CD4-positive, alpha-beta T cell (primary cell): ENCODE measurements at places on chromosomes 16 and 17.

GRCh38 chr16:87542531-87543102 lies 49.8 kb upstream of the ZCCHC14 start:
- DNase-seq, result no peak

DNA sequence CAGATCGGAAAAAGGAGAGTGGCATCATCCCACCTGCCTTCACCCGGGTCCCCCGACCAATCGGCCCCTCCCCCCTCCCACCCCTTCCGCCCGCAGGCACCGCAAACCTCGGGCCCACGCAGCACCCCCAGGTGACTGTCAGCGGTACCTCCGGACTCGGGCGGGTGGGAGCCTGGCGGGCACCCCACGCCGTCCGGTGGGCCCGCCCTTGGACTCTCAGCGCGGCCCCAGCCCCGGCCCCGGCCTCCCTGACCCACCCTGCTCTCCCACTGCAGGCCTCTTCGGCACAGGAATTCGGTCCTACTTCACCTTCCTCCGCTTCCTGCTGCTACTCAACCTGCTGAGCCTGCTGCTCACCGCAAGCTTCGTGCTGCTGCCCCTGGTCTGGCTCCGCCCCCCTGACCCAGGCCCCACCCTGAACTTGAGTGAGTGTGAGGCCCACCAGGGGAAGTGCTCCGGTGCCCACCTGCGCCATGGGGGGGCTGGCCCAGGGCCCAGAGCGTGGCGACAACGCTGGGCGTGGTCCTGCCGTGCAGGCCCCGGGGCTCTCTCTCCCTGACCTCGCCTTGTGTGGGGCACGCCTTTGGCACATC lies 1.6 kb downstream of the TMC8 start:
- DNase-seq, result peak; percentile 76

- DNase-seq, result no peak
These were observed 18.2 kb downstream of the ASPSCR1 start for GRCh38 chr17:81995463-81996231.

DNA sequence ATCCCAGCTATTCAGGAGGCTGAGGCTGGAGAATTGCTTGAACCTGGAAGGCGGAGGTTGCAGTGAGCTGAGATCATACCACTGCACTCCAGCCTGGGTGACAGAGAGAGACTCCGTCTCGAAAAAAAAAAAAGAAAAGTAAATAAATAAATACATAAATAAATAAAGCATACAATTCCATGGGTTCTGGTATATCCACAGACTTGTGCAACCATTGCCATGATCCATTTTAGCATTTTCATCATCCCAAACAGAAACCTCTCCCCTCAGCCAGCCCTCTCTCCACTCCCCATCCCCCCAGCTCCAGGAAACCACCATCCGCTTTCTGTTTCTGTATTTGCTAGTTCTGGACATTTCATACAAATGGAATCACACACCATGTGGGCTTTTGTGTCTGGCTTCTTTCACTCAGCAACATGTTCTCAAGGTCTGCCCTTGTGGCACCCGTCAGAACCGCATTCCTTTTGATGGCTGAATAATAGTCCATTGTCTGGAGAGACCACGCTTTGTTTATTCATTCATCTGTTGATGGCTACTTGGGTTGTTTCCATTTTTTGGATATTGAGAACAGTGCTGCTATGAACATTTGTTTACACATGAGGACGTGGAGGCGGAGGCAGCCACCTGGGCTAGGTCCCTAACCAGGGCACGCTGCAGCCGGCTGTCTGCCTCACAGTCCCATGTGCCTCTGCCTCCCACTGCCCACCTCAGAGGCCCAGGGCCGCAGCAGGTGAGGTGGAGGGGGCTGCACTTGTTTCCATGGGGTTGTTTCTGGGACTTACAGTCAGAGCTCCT lies 76.2 kb downstream of the NT5M start:
- DNase-seq, result no peak

DNA sequence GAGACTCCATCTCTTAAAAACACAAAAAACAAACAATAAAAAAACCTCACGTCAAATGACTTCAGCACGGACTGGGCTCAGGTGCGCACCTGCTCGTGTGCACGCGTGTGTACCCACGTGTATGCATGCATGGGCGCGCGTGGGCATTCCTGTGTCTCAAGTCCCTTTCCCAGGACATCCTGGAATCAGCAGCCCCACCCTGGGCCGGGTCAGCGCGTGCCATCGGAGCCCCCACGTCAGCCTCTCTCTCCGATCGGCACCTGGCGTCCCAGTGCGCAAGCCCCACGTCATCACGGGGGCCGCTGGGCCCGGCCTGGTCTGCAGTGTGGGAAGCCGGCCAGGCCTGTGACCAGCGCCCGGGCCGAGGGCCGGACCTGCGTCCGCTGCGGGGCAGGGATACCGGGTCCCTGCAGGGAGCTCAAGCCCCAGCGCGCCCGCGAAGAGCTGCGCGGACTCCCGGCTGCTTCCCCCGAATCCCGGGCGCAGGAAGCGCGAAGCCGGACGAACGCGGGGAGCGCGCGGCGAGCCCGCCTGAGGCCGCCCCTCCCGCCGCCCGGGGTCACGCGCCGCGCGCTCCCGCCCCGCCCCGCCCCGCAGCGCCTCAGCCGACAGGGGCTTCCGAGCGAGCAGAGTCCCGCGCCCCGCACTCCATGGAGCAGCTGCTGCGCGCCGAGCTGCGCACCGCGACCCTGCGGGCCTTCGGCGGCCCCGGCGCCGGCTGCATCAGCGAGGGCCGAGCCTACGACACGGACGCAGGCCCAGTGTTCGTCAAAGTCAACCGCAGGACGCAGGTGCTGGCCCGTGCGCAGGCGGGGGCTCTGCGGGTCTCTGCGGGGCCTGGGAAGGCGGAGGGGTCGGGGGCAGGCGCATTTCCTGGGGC lies at the start of gene FN3K:
TSS of gene FN3K (plus strand) at position 629 of the 880 bp plus-strand sequence. CDS start at position 651, 22 bp downstream.
- peak; percentile 57 for DNase-seq

DNA sequence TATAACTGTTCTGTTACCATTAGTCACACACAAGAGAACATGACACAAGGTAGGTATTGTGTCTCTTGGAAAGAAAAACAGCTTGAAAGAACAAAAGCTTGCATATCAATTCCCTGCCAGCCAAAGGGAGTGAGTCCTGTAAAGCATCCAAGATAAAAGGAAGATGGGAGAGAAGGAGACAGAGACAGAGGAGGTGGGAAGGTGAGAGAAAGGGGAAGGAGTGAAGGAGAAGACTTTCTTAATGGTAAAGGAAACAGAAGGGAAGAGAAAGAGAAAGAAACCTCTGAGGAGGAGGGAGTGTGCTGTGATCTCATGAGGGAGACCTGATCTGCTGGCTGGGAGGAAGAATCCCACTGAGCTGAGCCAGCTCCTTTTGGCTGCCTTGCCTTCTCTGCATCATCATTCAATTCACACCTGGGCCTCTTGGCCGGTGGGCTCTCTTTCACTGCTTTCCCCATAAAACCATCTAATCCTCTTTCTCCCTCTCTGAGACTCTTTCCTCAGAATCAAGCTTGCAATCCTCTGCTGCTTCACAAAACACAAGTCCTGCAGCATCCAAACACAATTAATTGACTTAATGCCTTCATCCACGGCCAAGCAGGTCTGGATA lies 271.6 kb downstream of the ABCC12 start:
- no peak for DNase-seq

DNA sequence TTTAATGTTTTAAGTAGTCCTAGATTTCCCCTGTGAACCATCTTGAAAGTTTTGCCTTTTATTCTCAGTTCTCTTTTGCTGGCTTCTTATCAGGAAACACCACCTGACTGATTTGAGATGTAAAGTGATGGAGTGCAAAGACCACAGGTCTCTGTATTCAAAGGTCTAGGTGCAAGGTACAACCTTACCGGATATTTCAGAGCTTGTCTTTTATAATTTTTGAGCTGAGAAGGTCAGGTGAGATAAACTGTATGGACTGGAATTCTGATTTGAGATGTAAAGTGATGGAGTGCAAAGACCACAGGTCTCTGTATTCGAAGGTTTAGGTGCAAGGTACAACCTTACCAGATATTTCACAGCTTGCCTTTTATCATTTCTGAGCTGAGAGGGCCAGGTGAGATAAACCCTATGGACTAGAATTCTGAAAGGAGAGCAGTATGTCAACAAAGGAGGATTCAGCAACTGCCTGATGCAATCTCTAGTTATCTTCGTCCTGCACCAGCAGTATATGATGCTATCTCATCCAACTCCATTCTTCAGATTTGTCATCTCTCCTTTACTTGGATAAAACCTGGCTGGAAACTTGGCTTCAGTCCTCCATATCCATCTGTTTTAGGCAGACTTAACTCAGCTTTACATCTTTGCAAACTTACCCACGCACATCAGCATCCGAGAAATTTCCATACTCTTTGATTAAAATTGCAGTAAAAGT lies 64.3 kb downstream of the CENPV start:
- DNase-seq, result no peak

GRCh38 chr17:42525221-42525620 lies 10.8 kb upstream of the NAGLU start:
- no peak for DNase-seq

- DNase-seq, result no peak
These were observed 2.5 kb downstream of the ADAD2 start for GRCh38 chr16:84193480-84193879.

- peak; percentile 78 for DNase-seq
These were observed 10.6 kb upstream of the TERF2 start for GRCh38 chr16:69396187-69397061.

DNA sequence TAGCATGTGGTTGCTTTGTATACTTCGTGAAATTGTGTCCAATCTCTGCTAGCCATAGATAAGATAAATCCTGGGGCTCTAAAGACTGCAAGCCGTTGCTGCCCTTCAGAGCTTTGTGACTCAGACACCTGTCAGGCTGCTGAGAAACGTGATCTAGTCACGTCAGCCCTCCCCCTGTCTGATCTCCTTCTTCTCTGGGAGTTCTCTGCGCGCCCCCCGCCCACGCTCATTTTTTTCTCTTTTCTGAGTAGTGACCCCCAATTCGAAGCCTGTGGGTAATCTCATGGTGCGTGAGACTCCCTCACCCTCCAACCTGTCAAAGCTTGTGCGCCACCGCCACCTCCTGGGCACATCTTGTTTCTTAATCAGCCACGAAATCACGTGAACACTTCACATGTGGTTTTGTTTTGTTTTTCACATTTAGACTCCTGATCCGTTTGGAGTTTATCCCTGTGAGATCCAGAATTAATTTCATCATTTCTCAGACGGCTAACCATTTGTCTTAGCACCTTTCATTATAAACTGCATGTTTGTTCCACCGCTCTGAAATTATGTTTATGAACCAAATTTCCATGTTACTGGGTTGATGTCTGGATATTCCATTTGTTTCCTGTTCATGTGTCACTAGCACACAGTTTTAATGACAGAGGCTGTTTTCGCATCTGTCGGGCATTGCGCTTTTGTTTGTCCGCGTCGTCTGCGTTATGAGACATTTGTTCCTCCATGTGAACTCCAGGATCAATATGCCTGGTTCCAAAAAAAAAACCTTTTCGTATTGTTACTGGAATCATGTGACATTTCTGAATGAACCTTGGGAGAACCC lies 977 bp upstream of the ZNF778 start:
- DNase-seq, result peak; percentile 86

GRCh38 chr17:59357219-59357697 lies 25.8 kb downstream of the YPEL2 start:
- DNase-seq, result no peak

- no peak for DNase-seq
These were observed 4.5 kb upstream of the MEIOB start for GRCh38 chr16:1876468-1876867.

DNA sequence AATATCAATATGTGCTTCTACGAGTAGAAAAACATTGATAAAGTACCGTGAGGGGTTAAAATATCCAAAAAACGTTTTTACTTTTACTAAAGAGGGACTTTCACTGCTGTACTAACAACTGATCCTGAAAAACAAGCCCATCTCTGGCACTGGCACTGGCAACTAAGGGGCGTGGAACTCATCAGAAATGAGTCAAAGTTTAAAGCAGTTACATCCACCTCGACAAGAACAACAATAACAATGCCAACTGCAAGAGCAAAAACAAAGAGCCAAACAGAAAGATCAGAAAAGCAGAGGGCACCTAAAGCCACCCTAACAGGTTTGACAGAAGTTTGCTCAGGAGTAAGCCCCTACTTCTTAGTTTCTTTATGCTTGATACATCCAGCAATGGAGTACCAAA lies 13.1 kb downstream of the MBTPS1 start:
- no peak for DNase-seq

DNA sequence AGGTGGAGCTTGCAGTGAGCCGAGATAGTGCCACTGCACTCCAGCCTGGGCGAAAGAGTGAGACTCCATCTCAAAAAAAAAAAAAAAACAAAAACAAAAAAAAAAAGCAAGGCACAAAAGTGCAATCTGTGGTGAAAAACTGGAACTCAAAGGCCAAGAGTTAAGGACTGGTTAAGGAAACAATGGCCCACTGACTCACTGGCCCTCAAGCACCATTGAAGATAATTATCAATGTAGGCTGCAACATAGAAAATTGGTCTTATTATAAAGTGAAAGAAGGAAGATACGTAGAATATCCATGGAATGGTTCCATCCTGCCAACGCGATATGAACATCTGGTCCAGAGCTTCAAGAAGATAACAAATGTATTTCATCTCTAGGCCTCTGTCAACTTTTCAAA lies 444.2 kb downstream of the SOX9 start:
- no peak for DNase-seq

- DNase-seq, result no peak
These were observed 316 bp downstream of the DLG4 start for GRCh38 chr17:7219229-7219811.

DNA sequence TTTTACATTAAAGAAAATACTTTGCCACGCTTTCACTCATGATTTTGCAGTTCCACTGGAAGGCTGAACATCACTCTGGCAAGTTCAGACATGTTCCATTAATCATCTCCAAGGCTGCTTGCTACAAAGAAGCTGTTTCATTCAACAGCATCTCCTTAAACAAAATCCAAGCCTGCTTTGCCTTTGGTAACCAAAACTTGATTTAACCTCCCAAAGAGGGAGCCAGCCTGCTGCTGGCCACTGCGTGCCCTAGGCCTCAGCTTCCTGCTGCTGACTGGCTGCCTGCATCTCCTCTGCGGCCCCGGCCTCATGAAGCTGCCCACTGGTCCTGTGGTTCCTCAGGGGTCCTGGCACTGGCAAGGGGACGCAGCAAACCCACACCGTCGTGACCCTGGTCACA lies 31.8 kb downstream of the ANKRD11 start:
- no peak for DNase-seq

DNA sequence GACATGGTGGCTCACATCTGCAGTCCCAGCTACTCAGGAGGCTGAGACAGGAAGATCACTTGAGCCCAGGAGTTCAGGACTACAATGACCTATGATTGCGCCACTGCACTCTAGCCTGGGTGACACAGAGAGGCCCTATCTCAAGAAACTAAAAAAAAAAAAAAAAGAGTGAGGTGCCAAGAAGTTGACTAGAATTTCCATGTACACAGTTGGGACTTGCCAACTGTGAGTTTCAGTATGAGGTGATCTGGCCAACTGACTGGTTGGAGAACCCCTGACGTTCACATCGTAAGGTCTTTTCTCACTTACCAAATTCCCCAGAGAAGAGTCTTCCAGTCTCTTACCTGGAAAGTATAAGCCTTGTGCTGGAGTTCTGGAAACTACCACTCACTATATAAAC lies 3.1 kb upstream of the MED11 start:
- DNase-seq, result no peak

- no peak for DNase-seq
These were observed 14.2 kb upstream of the CDH5 start for GRCh38 chr16:66352304-66352703.
